Dorsolateral prefrontal cortex (tissue), 122 donors: ENCODE measurements at places on chromosomes 3 and 15. TPM values are rescaled to one million over a fixed set of nuclear protein-coding genes. Genes with fewer than 3 reads are reported as not detected.

C2CD4A gene
- not detected for total RNA-seq

CHST2 gene
- 20.8 TPM for total RNA-seq

GUCA1C gene
- total RNA-seq: 0.64 TPM

PPM1L gene
- 117 TPM for total RNA-seq

SCN11A gene
- 0.83 TPM for total RNA-seq

CDC25A gene
- total RNA-seq: 1.1 TPM

TKT gene
- total RNA-seq: 161 TPM

CCR9 gene
- 0.44 TPM for total RNA-seq

NOX5 gene
- 0.96 TPM for total RNA-seq

DUOXA2 gene
- not detected for total RNA-seq

CCK gene
- 424 TPM for total RNA-seq

LCTL gene
- 0.82 TPM for total RNA-seq

LOXL1 gene
- 3.0 TPM for total RNA-seq

CCDC54 gene
- 0.53 TPM for total RNA-seq

DNAJA4 gene
- 133 TPM for total RNA-seq

FBXO45 gene
- total RNA-seq: 19.0 TPM

FSIP1 gene
- 9.2 TPM for total RNA-seq

AADACL2 gene
- total RNA-seq: not detected

TMEM207 gene
- not detected for total RNA-seq

ZBBX gene
- total RNA-seq: 35.1 TPM

ADGRG7 gene
- not detected for total RNA-seq

ACTC1 gene
- total RNA-seq: 2.1 TPM

IGSF10 gene
- 0.59 TPM for total RNA-seq

ANKRD63 gene
- total RNA-seq: 2.3 TPM

LIPC gene
- total RNA-seq: 0.52 TPM

DLL4 gene
- total RNA-seq: 6.7 TPM

SI gene
- total RNA-seq: not detected

TOMM70 gene
- total RNA-seq: 81.5 TPM

CCR3 gene
- total RNA-seq: not detected

XCR1 gene
- total RNA-seq: not detected

CYP11A1 gene
- total RNA-seq: 0.88 TPM

BFSP2 gene
- not detected for total RNA-seq

ITGA11 gene
- 4.3 TPM for total RNA-seq

TRH gene
- 0.33 TPM for total RNA-seq

RASSF1 gene
- 13.8 TPM for total RNA-seq

LYZL4 gene
- total RNA-seq: not detected

KY gene
- total RNA-seq: 10.3 TPM

DNASE1L3 gene
- total RNA-seq: not detected

FANCD2OS gene
- total RNA-seq: not detected

KIF15 gene
- 2.2 TPM for total RNA-seq

STXBP5L gene
- total RNA-seq: 131 TPM

CASR gene
- total RNA-seq: 0.16 TPM

SKOR1 gene
- total RNA-seq: 1.6 TPM

GOLGA6L4 gene
- 4.0 TPM for total RNA-seq

SPRED1 gene
- total RNA-seq: 65.1 TPM

ROPN1 gene
- total RNA-seq: not detected

ENTPD3 gene
- total RNA-seq: 6.6 TPM

CADM2 gene
- total RNA-seq: 209 TPM

SLC28A1 gene
- total RNA-seq: not detected

LHFPL4 gene
- total RNA-seq: 58.8 TPM

CNTN3 gene
- 40.0 TPM for total RNA-seq

CCDC9B gene
- total RNA-seq: 21.8 TPM

LRRC3B gene
- total RNA-seq: 19.3 TPM

ITIH1 gene
- not detected for total RNA-seq

GOLGA6A gene
- not detected for total RNA-seq
